ENCODE measurements at places on chromosomes 3 and 15.

- no peak for DNase-seq
Measured at GRCh38 chr15:32053719-32054118, 23.4 kb downstream of the CHRNA7 start.

- no peak for DNase-seq
Measured at GRCh38 chr3:122586098-122586497, 8.6 kb downstream of the PARP15 start.

GRCh38 chr3:57164657-57165573 is at the start of gene IL17RD:
Gene IL17RD, minus strand, starts transcription at chr3:57165353. Its CDS starts 67 bp downstream, at chr3:57165286.
- peak; percentile 93 for DNase-seq

GRCh38 chr3:97530691-97531090 is 233.9 kb upstream of the ARL6 start:
- no peak for DNase-seq

DNA sequence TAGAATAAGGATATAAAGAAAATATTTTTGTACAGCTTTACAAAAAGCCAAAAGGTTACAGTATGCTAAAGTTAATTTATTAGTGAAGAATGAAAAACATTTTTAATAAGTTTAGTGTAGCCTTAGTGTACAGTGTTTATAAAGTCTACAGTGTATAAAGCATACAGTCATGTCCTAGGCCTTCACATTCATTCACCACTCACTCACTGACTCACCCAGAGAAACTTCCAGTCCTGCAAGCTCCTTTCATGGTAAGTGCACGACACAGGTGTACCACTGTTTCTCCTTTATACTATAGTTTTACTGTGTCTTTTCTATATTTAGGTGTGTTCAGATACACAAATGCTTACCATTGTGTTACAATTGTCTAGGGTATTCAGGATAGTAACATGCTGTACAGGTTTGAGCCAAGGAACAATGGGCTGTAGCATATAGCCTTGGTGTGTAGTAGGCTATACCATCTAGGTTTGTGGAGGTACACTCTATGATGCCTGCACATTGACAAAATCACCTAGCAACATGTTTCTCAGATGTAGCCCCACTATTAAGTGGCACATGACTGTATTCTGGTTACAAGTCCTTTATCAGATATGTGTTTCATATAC is 197.1 kb upstream of the KBTBD8 start:
- no peak for DNase-seq

DNA sequence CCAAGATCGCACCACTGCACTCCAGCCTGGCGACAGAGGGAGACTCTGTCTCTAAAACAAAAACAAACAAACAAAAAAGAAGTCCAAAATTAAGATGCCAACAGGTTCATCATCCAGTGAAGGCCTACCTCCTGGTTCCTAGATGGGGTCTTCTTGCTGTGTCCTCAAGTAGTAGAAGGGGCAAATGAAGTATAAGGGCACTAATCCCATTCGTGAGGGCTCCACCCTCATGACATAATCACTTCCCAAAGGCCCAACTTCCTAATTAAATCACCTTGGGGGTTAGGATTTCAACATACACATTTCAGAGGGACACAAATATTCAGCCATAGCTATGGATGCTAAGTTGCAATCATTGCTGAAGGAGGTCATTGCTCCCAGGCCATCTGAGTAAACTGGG is 45.8 kb downstream of the PCNP start:
- DNase-seq = no peak

- DNase-seq = no peak
Measured at GRCh38 chr3:64816355-64816754, 128.6 kb upstream of the ADAMTS9 start.

GRCh38 chr15:70535071-70535954 is 228.0 kb downstream of the UACA start:
- peak; percentile 43 for DNase-seq

GRCh38 chr3:184750349-184751083 is 38.7 kb upstream of the MAGEF1 start:
- DNase-seq = no peak

GRCh38 chr3:143793971-143794370 is 54.3 kb downstream of the SLC9A9 start:
- DNase-seq = no peak

DNA sequence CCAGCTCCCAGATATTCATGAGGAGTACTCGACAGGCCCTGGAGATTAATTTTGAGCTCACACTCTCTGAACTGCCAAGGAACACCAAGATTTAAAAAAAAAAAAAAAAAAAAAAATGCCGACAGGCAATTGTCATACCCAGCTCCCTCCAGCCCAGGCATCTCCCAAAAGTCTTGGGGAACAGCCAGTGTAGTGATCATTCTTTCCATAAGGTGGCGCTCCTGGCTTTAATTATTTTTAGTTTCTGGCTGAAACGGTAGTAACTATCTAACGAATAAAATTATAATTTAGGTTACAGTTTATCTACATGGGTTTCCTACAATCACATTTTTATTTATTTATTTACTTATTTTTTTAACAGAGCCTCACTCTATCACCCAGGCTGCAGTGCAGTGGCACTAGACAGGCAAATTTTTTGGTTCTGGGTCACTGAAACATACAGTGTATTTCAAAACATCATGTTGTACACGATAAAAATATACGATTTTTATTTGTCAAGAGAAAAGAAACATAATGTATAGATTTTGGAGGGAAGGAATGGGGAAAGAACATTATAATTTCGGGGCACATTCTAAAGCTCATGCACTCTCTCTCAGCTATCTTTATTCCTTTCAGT is 157.3 kb downstream of the ADAMTS9 start:
- DNase-seq = peak; percentile 72

- no peak for DNase-seq
Measured at GRCh38 chr3:188817935-188818269, 353.9 kb upstream of the TPRG1 start.

DNA sequence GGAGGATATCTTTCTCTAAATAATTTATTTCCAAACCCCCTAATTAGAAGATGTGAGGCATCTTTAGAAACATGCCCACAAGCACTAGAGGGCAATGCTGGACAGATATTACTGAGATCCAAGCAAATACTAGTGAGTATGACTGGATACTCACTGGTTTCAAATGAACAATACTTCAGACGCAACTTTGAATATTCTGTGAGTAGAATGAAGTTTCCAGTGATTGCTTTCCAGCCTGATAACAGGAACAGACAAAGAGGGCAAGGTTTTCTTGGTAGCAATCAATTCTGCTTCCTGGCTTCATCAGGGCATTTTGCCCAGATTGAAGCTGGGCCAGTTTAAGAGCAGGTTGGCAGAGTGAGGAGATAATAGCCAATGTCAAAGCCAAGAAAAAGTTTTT is 442.6 kb upstream of the PDZRN3 start:
- no peak for DNase-seq

GRCh38 chr3:82509951-82510603 is 748.6 kb upstream of the GBE1 start:
- DNase-seq = no peak

- no peak for DNase-seq
Measured at GRCh38 chr15:100939791-100940190, 20.6 kb downstream of the LRRK1 start.

DNA sequence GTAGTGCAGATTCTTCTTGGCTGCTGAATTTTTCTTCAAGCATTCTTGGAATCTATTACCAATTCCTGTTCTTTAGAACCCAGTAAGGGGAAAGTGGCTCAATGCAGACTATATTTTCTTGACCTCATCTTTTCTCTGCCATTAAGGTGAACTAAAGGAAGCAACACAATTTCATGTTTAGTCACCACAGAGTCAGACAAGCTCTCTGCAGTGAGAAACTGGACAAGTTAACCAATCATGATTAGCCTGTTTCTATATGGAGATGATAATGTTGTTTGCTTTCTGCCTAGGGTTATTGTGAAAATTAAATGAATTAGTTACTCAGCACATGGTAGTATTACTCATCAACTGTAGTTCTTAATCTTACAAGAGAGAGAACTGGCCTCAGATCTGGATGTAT is 1075.1 kb downstream of the AGBL1 start:
- DNase-seq = no peak

DNA sequence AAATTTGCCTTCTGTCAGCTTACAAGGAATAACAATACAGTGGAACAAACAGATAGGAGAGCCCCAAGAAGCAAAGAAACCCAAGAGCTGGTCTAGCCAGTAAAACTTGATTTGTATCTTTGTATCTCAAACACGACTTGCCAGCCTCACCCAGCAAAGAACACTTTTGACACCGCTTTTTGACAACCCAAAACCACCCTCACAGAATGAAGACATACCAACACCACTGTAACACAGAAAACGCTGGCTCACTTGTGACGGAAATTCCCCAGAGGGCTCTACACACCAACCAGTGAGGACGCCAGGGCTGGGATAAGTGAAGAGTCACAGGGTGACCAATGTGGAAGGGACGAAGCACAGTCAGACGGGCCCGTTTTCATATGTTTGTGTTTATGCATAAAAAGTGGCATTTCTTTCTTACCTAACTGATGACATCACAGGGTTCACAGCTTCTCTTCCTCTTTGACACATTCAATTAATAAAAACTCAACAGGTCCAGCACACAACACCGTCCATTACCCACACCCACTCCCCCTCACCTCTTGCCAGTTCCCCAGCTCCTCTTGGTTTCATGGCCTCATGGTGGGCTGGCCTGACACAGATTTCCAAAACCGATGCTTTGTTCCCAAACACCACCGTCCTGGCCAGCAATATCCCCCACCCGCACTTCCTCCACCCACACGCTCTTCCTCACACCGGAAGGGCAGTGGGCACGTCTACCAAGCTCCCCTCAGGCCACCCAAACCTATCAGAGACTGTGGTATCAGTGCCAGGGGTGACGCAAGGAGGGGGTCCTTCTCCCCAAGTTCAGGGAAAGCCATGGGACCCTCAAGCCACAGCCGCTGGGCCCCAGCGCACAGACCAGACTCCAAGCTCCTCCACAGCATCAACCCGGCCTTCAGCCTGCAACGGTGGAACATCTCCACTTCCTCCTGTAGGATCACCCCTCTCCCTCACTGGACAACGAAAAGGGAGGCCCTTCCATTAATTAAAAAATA is 94.2 kb downstream of the ADAMTS17 start:
- no peak for DNase-seq

GRCh38 chr15:62769604-62770003 is 272.9 kb upstream of the TPM1 start:
- no peak for DNase-seq

- no peak for DNase-seq
Measured at GRCh38 chr3:195105841-195106417, 165.0 kb downstream of the XXYLT1 start.

DNA sequence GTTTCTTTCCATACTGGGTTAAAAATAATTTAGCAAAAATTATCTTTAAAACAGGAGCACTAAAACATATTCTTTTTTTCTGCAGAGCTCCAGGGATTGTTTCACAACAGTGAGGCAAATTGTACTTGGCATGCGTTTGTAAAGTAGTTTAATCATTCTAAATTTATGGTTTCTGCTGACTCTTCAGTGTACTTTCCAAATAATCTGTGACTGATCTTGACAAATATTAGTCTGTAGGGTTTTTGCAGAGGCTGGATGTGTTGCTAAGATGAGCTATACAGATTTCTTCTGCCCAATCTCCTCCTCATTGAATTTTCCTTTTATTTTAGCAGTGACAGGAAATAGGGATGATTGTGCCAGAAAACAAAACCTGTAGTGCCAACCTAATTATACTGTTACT is 328.0 kb upstream of the MANF start:
- no peak for DNase-seq

GRCh38 chr15:98556321-98556720 is 92.0 kb upstream of the IGF1R start:
- DNase-seq = no peak

DNA sequence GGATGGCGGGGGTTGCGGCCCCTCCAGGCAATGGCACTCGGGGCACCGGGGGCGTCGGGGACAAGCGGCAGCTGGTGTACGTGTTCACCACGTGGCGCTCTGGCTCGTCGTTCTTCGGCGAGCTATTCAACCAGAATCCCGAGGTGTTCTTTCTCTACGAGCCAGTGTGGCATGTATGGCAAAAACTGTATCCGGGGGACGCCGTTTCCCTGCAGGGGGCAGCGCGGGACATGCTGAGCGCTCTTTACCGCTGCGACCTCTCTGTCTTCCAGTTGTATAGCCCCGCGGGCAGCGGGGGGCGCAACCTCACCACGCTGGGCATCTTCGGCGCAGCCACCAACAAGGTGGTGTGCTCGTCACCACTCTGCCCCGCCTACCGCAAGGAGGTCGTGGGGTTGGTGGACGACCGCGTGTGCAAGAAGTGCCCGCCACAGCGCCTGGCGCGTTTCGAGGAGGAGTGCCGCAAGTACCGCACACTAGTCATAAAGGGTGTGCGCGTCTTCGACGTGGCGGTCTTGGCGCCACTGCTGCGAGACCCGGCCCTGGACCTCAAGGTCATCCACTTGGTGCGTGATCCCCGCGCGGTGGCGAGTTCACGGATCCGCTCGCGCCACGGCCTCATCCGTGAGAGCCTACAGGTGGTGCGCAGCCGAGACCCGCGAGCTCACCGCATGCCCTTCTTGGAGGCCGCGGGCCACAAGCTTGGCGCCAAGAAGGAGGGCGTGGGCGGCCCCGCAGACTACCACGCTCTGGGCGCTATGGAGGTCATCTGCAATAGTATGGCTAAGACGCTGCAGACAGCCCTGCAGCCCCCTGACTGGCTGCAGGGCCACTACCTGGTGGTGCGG is 1.9 kb downstream of the CHST2 start:
- no peak for DNase-seq
